ENCODE measurements at places on chromosomes 4 and X.

DNA sequence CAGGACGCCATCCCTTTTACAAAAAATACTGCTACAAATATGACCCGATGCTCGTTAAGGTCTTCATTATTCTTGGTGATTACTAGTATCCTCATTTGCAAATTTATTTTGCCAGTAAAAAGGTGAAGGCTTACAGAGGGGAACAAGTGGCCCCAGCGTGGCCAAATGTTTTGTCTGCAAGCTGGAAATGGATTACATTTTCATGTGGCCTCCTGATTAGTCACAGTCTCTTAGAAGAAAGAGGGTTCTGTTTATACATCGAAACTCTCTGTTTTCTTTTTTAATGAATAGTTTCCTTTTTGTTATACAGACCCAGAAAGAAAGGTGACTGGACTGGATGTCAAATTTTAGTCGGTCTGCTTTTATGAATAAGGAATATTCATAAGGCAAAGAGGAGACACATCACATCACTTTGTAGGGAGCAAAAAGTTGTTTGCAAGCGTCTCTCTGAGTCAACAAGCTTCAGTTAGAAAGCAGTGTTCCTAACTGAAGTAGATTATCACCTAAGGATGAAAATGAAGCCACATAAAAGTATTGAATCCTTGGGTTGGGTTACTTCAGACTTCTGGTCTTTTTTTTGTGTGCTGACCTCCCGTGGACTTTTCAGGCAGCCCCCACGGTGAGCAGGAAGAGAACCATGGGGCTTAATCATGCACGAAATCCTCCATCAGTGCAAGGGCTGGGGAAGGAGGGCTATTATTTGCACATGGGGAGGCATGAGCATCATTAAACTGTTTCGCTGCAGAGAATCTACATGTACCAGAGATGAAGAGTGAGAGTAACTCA is 125.6 kb downstream of the ARSF start:
- DNase-seq = no peak

DNA sequence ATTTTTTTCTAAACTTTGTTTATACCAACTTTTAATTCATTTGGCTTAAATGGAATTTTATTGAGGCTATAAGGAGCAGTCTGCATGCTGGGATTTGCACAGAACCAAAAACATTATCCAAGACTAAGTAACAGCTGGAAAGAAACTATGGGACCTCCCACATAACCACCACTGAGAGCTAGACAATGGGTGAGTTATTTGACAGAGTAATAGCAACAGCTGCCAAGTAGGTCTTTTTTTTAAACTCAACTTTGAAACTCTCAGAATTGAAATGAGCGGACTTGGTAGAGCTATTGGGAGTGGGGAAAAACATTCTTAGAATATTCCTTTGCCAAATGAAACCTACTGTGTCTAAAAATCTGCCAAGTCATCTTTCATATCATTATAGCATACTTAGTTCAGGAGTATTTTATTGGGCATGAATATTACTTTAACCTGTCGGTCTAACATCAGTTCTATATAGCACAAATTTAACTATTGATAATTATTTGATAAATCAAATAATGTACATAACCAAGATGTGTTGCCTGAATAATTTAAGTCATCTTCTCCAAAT is 1428.0 kb downstream of the PCDH7 start:
- DNase-seq = no peak

DNA sequence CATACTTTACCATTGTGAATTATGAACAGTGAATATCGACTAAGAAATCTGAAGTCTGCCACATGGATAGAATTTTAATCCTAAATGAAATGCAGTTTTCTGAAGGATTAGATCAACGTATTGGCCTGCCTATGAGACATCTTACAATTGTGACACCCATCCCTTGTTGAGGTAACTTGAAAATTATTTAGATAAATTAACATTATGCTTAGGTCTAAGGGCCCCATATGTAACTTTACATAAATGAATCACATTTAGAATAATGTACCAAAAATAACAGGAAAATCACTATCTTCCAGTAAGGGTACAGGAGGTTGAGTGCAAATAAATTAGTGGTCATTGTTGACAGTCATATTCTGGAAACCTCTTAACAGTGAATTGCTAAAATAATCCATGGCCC is 13.5 kb downstream of the XAGE5 start:
- no peak for DNase-seq

DNA sequence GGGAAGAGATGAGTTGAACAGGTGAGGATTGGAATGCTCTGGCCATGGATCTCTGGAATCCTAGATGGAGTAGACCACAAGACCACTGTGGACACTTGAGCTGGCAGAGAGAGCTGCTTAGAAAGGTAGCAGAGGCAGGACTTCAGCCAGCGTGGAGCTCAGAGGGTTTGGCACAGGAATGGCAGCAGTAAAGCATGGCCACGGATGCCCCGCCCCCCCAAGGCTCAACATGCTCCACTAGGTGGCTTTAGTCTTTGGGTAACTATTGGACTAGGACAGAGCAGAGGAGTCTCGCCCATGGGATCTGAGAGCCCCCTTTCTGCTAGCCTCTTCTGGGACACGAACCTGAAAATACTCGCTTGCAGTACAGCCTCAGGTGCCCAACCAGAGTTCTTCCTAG is 150.1 kb upstream of the NEIL3 start:
- DNase-seq = no peak

GRCh38 chr4:1938027-1938426 is 66.8 kb downstream of the NSD2 start:
- no peak for DNase-seq

DNA sequence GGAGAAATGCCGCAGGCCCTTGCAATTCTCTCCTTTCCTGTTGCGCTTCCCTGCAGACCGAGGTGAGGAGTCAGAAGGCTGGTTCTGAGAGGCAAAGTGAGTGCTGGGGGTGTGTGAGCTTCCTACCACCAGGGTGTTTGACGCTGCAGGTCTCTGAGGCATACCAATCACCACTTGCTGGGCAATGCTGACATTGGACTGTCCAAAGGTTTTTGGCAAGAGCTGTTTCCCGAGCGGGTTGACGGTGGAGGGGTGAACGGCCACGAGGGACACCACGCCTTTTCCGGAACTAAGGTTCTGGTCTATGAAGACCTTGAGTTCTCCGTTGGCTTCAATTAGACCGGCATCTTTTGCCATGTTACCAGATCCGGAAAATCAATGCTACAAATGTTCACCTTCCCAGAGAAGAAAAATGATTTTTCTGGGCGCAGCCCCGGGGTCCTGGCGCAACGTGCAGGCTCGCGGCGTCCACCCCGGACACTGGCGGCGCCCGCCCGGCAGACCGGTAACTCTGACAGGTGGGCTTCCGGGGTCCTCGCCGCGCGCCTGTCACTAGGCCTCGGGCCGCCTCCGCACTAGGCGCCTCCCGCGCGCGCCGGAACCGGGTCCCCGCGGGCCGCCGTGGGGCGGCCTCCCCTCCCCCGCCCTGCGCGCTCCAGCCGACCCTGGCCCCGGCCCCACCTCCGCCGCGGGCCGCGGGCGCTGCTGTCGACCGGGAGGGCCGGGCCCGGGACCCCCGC is 44.9 kb upstream of the FAM47C start:
- no peak for DNase-seq

GRCh38 chrX:139864640-139865039 is 68.2 kb downstream of the ATP11C start:
- no peak for DNase-seq

DNA sequence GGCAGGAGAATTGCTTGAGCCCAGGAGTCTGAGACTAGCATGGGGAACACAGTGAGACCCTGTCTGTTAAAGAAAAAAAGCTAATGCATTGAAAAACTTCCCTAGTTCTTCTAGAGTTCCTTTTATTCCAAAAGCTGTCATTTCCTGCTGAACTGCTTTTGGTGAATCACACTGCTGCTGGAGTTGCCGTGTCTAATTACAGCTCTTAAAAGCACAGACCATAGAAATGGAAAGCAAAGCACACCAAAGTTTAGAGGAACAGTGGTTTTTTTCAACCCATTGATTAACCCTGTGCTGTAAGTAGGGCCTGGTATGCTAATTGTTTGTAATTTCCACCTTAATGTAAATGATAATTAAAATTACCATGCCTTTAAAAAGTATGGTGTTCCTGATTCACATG is 52.4 kb downstream of the SEPTIN11 start:
- DNase-seq = no peak

DNA sequence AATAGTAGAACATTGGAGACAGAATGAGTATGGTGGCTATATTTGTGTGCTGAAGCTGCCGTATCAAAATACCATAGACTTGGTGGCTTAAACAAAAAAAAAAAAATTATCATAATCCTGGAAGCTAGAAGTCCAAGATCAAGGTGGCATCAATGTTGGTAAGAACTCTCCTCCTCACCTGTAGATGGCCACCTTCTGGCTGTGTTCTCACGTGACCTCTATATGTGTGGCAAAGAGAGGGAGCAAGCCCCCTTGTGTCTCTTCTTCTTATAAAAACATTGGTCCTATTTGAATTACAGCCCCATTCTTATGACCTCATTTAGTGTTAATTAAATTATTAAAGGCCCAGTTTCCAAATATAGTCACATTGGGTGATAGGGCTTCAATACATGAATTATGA is 1640.9 kb upstream of the PCDH7 start:
- no peak for DNase-seq

DNA sequence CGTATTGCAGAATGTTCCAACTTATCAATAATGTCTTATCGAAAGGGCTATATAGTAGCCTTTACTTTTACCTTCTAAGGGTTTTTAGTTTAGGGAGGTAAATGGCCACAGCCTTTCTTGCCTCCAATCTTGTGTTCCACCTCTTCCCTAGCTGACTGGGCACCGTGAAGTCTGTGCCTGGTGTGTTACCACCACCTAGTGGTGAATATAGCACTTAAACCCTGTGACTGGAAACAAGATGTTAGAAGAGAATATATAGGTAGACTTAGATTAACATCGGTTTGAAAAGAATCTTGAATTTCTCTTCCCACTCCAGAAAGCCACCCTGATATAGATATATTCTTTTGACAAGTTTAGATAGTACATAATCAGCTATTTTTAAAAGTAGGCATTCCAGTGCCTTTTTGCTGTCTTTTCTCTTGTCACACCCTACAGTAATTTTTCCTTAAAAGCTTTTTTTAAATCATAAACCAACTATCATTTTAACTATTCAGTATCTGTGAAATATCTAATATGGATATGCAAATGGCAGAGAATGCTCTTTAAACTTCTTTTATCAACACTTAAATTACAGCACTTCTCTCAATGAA is 27.8 kb upstream of the ADH7 start:
- DNase-seq = peak; percentile 17

DNA sequence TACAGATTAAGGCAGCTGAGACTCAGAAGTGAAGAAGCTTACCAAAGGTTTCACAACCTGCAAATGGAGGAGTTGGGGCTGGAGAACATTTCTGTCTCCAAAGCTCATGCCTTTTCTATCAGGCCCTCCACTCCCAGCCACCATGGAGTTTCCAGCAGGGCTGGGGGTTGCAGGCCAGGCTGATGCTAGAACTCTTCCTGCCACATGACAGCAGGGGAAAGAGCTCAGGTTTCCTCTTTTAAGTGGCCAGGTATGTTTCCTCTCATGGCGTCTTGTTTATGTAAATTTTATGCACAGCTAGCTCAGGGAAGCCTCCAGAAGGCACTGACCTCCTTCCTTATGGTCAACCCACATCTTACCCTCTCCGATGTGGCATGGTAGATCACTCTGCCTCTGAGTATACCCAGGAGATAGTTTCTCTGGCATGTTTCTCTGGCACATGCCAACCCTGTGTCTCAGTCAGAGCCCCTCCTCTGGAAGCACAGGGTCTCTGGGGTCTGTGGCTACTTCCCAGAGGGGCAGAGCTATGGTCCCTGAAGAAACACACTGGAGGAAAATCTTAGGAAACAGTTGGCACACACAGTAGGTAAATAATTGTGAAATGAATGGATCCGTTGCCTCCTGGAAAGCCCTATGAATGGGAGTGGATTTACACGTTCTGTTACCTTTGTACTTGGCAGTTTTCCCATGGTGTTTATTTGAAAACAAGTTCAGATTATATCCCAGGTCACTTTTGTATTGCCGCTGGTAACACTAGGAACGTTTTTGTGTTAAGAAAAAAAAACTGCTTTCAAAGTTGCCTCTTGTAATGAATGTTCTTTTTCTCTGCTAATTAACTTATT is 28.9 kb downstream of the PDK3 start:
- DNase-seq = no peak

DNA sequence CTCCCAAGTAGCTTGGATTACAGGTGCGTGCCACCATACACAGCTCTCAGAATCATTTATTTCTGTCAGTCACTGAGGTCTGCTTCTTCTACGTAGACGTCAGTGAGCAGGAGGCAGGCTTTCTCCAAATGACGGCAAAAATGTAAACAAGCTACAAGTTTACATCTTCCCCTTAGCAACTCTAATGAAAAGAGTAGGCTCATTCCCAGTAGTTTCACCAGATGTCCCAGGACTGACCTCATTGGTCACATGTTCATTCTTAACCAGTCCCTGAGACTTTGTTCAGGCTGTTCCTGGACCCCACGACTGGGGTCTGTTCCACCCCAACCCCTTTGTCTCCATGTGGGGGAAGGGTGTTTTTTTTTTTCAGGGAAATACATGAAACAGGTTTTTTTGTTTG is 67.1 kb downstream of the TENM3 start:
- no peak for DNase-seq

- no peak for DNase-seq
These were observed 56.6 kb downstream of the STAP1 start for GRCh38 chr4:67615119-67615518.

DNA sequence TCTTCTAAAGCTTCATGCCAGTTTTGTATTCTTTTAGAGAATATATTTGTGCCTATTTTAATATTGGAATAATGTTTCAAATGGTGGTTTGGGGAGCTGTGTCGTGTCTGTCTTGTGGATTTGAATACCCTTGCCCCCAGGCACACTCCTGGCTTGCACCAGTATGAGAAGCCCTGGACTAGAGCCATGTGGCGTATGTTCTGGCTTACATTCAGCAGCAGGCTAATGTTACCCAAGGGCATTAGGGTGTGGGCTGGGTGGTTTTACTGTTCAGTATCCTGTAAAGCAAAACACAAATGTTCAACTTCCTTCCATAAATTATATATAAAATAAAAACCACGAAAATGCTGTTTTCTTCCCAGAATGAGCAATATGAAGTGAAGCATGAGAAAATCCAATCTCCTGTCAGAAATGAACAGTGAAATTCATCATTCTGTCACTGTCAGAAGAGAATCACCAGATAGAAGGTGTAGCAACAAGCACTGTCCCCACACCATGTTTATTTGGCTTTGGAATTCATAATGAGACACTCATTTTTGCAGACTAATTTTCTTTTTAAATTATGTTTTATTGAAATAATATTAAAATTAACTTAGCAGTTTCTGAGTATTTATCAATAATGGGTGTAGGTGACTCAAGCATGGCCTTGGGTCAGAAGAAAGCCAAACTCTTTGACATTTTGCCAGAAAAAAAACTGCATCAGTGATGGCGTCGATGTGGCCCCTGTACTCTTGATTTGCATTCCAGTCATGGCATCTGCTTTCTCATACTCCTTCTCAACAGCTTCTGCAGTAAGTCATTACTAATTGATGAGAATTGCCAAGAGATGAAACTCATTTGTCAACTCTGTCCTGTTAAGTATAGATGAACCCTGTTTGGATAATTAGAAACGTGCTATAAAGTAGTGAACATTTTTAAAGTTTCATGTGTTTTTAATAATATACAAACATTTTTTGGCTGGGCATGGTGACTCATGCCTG is 43.8 kb downstream of the WWC2 start:
- no peak for DNase-seq

All from NCI-H2171 (cell line).